ENCODE measurements at places on chromosomes 16 and 17. TPM values are rescaled to one million over a fixed set of nuclear protein-coding genes. Genes with fewer than 3 reads are reported as not detected.

Gene SARM1
- 6.4 TPM for polyA plus RNA-seq

Gene SOX8
- 43.7 TPM for polyA plus RNA-seq

Gene ABHD15
- 5.1 TPM for polyA plus RNA-seq

Gene TXNL4B
- polyA plus RNA-seq = 14.8 TPM

Gene EPN3
- 1.5 TPM for polyA plus RNA-seq

Gene ODAD4
- polyA plus RNA-seq = 1.1 TPM

Gene CIAPIN1
- 55.8 TPM for polyA plus RNA-seq

Gene CLEC18A
- polyA plus RNA-seq = 0.68 TPM

Gene SIRT7
- polyA plus RNA-seq = 9.3 TPM

Gene C17orf50
- polyA plus RNA-seq = not detected

Gene PRSS8
- 0.48 TPM for polyA plus RNA-seq

Gene PRCD
- 4.6 TPM for polyA plus RNA-seq

Gene NXPH3
- 1.5 TPM for polyA plus RNA-seq

Gene ITGAL
- 4.1 TPM for polyA plus RNA-seq

Gene NRN1L
- polyA plus RNA-seq = 1.6 TPM

Gene CDK5R1
- polyA plus RNA-seq = 13.6 TPM

Gene NACA2
- polyA plus RNA-seq = 1.3 TPM
